ENCODE measurements at places on chromosomes 16 and 17. TPM values are rescaled to one million over a fixed set of nuclear protein-coding genes. Genes with fewer than 3 reads are reported as not detected.
A peak's percentile ranks its signal among the peaks of the same experiment; 100 is the strongest.

- no peak for DNase-seq
- H3K36me3 ChIP-seq = no peaks in the 10 kb centered on the region
- H3K4me3 ChIP-seq = no peak overlapping the region
- no peaks in the 10 kb centered on the region for H3K4me1 ChIP-seq
- peaks cover 7% of the 10 kb centered on the region for H3K27me3 ChIP-seq
Measured at GRCh38 chr17:8056232-8056975, 17.5 kb downstream of the ALOX15B start.

DNA sequence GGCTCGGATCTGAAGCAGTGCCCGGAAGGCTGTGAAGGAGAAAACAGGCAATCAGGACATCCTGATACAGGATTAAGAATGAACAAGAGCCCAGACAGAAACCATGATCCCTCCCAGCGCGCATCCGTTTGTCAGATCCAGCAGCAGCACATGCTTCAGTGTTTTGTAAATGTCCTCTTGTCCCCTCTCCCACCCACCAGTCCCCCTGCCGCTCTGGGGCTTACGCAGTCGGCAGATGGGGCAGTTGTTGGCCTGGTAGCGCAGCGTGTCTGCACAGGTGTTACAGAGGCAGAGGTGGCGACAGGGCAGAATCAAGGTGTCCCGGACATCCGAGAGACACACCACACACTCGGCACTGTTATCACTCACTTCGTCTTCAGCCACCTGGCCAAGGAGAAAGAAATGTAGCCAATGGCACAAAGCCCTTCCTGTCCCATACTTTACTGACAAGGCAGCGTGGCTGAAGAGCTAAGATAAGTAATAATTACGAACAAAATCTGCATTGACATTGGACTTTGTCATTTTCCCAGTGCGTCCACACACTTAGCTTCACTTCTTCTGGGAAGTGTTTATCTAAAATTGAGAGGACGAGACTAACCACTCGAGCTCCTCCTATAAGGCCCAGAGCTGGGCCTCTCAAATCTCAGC, 20.7 kb upstream of the FOXJ1 start:
- H3K27me3 ChIP-seq = no peaks in the 10 kb centered on the region
- H3K36me3 ChIP-seq = no peaks in the 10 kb centered on the region
- no peak for DNase-seq
- no peak overlapping the region for H3K27ac ChIP-seq
- H3K4me1 ChIP-seq = no peaks in the 10 kb centered on the region

DNA sequence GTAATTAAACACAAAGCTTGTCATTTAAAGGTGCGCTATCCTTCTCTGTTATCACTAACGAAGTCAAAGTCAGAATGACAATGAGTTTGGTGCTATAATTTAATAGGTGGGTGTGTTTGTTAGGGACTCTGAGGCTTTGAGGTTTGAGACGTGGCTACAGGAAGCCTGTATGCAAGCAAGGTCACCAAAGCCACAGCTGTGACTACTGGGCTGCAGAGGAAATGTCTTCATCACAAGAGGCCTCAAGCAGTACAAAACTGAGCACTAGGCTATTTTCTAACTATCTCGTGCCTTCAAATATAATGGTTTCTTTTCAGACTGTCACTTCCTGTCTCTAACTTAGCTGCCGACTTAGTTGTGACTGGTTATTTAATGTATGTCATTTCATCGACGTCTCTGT, 141.2 kb downstream of the AATF start:
- H3K27me3 ChIP-seq = no peaks in the 10 kb centered on the region
- H3K4me3 ChIP-seq = no peak overlapping the region
- H3K4me1 ChIP-seq = no peaks in the 10 kb centered on the region

- no peak overlapping the region for H3K4me3 ChIP-seq
- no peaks in the 10 kb centered on the region for H3K27me3 ChIP-seq
- no peaks in the 10 kb centered on the region for H3K4me1 ChIP-seq
- H3K27ac ChIP-seq = no peak overlapping the region
Measured at GRCh38 chr16:8611122-8611521, 10.4 kb upstream of the METTL22 start.

Gene BCO1
- total RNA-seq = not detected

DNA sequence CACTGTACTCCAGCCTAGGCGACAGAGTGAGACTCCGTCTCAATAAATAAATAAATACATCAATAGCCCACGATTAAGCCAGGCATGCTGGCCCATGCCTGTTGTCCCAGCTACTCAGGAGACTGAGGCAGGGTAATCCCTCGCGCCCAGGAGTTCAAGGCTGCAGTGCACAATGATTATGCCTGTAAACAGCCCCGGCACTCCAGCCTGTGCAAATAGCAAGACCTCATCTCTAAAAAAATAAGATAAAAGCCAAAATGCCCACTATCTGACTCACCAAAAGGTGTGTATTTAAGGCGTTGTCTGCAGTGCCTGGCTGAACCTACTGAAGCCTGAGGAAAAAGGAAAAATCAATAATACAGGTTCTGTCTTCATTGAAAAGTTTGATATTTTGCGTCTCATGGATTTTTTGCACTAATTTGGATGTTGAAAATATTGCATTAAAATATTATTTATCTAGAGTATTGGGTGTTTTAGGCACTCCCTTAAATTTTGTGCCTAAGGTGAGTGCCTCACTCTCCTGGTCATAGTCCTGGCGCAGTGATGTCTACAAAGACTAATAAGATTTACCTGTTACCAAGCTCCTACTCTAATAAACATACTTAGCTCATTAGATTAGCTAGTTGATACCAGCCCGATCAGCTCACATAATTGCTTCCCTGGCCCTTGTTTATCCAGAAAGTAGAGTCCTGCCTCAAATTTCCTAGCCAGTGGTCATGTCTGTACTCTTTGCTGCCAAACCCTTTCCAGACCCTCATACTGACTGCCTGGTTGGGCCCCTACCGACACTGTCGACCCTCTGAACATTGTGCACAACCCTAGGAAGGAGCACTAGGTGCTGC, 24.7 kb upstream of the TOB1 start:
- no peaks in the 10 kb centered on the region for H3K4me1 ChIP-seq
- no peaks in the 10 kb centered on the region for H3K27me3 ChIP-seq
- DNase-seq = no peak
- no peak overlapping the region for H3K4me3 ChIP-seq
- no peak overlapping the region for H3K27ac ChIP-seq
- H3K36me3 ChIP-seq = no peaks in the 10 kb centered on the region

GRCh38 chr16:66304961-66305360, 61.5 kb upstream of the CDH5 start:
- H3K4me3 ChIP-seq = no peak overlapping the region
- H3K36me3 ChIP-seq = no peaks in the 10 kb centered on the region
- no peaks in the 10 kb centered on the region for H3K27me3 ChIP-seq
- H3K27ac ChIP-seq = no peak overlapping the region
- H3K4me1 ChIP-seq = no peaks in the 10 kb centered on the region

- H3K4me1 ChIP-seq = peaks cover 41% of the 10 kb centered on the region
- H3K27ac ChIP-seq = no peak overlapping the region
- no peaks in the 10 kb centered on the region for H3K27me3 ChIP-seq
- DNase-seq = no peak
Measured at GRCh38 chr16:49623501-49624266, 232.2 kb downstream of the ZNF423 start.

DNA sequence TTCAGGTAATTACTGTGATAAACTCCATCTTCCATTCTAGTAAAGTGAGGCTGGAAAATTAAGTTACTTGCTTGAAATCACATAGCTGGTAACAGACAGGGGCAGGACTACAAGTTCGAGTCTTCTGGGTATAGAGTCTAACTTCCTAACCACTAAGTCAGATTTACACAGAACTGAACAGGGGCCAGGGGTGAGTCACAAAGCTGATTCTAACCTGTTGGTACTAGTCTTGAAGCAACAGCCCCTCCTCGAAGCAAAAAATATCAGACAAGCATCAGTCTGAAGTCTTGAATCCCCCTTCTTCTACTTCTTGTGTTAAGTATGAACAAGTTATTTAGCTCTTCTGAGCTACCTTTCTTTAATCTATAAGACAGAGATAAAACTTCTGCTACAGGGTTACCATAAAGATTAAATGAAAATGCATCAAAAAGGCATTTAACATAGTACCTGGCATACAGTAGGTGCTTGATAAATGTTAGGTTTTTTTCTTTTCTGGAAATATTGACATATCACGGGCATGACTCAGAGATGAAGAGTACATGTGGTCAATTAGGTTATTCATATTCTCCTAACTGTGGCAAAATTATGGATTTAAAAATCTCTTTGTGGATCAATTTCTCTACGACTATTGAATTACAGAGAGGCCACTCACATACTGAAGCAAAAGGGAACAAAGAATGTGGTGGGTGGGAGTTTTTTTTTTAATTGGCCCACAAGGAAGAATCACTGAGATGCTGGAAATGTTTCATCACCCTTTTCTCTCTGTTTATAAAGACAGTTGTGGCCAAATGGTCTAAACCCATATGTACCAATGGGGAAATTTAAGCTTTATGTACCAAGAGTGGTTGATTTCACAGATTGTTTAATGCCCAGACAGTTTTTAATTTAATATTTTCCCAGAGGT, 266.9 kb upstream of the DYNLRB2 start:
- no peak overlapping the region for H3K4me3 ChIP-seq
- no peaks in the 10 kb centered on the region for H3K27me3 ChIP-seq
- no peaks in the 10 kb centered on the region for H3K4me1 ChIP-seq
- H3K27ac ChIP-seq = no peak overlapping the region

- no peak overlapping the region for H3K4me3 ChIP-seq
- no peaks in the 10 kb centered on the region for H3K4me1 ChIP-seq
- H3K36me3 ChIP-seq = no peaks in the 10 kb centered on the region
Measured at GRCh38 chr16:26155221-26155620, 463.5 kb downstream of the HS3ST4 start.

DNA sequence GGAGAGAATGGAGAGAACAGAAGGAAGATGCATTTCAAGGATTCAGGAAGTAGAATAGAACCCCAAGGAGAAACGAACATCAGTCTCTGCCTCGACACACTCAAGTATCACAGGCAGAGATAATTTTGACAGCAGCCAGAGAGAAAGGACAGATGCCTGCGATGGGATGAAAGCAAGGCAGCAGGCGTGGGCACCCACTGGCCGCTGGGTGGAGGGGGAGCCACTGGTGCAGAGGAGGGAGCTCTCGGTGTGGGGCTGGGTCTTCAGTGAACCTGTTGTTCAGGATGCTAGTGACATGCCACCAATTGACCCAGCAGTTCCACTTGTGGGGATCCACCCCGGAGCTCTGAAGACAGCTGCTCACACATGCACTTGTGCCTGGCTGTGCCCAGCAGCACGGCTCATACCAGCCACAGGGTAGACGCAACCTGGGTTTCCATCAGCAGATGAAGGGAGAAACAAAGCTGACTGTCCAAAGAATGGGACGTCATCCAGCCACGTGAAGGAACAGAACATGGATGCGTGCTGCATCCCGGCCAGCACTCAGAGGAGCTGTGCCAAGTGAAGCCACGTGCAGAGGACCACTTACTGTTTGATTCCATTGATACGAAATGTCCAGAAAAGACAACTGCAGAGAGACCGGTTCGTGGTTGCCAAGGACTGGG, 127.0 kb downstream of the BANP start:
- no peak overlapping the region for H3K4me3 ChIP-seq
- H3K27me3 ChIP-seq = no peaks in the 10 kb centered on the region
- DNase-seq = no peak
- H3K36me3 ChIP-seq = peaks cover 25% of the 10 kb centered on the region

- no peak overlapping the region for H3K4me3 ChIP-seq
- H3K27me3 ChIP-seq = no peaks in the 10 kb centered on the region
- H3K4me1 ChIP-seq = no peaks in the 10 kb centered on the region
- H3K27ac ChIP-seq = no peak overlapping the region
Measured at GRCh38 chr16:8718851-8719680, 44.6 kb downstream of the ABAT start.

DNA sequence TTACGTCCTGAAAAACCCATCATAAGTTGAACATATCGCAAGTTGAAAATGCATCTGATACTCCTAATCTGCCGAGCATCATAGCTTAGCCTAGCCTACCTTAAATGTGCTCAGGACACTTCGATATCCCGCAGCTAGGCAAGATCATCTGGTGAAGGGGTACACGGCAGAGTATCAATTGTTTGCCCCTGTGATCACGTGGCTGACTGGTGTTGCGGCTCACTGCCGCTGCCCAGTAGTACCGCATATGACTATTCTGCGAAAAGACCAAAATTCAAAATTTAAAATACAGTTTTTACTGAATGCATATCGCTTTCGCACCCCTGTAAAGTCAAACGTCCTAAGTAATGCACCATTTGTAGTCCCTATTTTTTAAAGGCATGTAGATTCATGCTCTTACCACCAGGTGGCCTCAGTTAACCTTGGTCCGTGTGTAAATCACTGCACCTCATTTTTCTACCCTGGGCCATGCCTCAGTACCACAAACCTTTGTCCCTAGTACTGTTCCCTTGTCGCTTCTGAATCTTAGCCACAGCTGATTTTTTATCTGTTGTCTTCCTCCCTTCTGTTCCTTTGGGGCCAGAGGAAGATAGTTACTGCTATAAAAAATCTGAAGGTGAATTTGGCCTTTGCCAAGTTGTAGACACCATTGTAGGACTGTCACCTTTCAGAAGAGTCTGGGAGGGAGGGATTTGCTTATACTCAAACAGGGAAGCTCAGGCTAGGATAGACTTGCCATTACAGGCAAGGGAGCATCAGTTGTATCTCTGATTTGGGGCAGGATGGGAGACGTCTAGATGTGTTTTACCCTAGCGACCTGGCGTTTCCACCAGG, 34.4 kb downstream of the WWP2 start:
- H3K4me1 ChIP-seq = peaks cover 31% of the 10 kb centered on the region
- peak overlapping the region; percentile 31 for H3K27ac ChIP-seq
- H3K4me3 ChIP-seq = peak overlapping the region; percentile 58
- H3K36me3 ChIP-seq = no peaks in the 10 kb centered on the region

- no peaks in the 10 kb centered on the region for H3K4me1 ChIP-seq
- no peak for DNase-seq
- H3K4me3 ChIP-seq = no peak overlapping the region
- H3K36me3 ChIP-seq = no peaks in the 10 kb centered on the region
- H3K27me3 ChIP-seq = no peaks in the 10 kb centered on the region
- H3K27ac ChIP-seq = peak overlapping the region; percentile 3
Measured at GRCh38 chr17:18921912-18922451, 30.0 kb upstream of the SLC5A10 start.

GRCh38 chr17:45397796-45398195, 34.9 kb downstream of the ARHGAP27 start:
- no peaks in the 10 kb centered on the region for H3K27me3 ChIP-seq
- no peak overlapping the region for H3K27ac ChIP-seq
- peaks cover 8% of the 10 kb centered on the region for H3K4me1 ChIP-seq
- no peak for DNase-seq

Data from thoracic aorta (tissue), 2 donors.